Astrocyte (in vitro differentiated cells and primary cell): ENCODE measurements at places on chromosomes 6 and 20.

- peak; percentile 6 for DNase-seq
Measured at GRCh38 chr20:9916761-9917160, 77.9 kb upstream of the PAK5 start.

GRCh38 chr20:25361287-25361683, 29.4 kb downstream of the ABHD12 start:
- peak; percentile 61 for DNase-seq

DNA sequence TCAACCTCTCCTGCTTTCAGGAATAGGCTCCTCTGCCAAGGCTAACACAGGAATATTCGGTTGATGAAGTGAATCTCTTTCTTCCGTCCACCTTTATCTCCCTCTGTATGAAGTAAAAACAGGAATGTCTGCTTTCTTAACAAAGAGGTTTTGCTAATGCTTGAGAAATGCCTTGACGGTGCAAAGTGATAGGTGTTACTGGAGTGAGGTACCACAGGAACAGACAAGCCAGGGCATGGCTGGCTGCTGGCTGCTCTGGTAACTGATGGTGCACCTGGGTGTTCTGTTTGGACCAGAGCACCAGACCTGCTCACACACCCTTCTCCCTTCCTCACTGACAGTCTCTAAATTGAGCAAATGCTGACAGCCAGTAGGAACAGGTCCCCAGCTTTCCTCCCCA, 174.0 kb upstream of the FBXL4 start:
- DNase-seq = no peak

DNA sequence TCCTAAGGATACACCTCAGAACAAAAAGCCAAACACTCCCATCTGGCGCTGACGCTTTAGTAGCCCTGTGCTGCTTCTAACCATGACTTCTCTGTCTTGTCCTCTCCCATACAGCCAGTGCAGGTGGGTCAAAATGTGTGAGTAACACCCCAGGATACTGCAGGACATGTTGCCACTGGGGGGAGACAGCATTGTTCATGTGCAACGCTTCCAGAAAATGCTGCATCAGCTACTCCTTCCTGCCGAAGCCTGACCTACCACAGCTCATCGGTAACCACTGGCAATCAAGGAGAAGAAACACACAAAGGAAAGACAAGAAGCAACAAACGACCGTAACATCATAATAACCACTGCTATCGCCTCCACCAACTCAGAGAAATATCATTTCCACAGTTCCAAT, 1.4 kb downstream of the DEFB132 start:
- DNase-seq = no peak

- no peak for DNase-seq
Measured at GRCh38 chr6:68673255-68673654, 38.2 kb downstream of the ADGRB3 start.

GRCh38 chr20:43752561-43753301, 25.9 kb upstream of the GTSF1L start:
- DNase-seq = peak; percentile 98

DNA sequence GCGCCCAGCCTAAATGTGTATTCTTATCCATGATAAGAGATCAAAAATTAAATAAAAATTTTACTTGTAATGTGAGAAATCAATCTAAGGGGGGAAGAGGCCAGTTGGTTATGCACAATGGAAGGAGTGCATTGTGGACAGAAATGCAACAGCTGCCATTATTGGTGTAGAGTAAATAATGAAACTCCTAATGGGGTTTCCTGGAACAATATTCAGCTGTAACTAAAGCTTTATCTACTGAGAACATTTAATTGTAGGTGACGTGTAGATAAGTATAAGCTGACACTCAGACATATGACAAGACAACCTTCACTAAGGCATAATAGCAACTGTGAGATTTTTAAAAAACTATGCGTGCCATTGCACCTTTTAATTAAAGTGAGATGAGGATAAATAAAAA, 71.4 kb downstream of the CEP57L1 start:
- DNase-seq = no peak

- DNase-seq = no peak
Measured at GRCh38 chr6:141551318-141551717, 581.4 kb upstream of the GJE1 start.

- no peak for DNase-seq
Measured at GRCh38 chr6:96304997-96305396, 216.6 kb upstream of the UFL1 start.

DNA sequence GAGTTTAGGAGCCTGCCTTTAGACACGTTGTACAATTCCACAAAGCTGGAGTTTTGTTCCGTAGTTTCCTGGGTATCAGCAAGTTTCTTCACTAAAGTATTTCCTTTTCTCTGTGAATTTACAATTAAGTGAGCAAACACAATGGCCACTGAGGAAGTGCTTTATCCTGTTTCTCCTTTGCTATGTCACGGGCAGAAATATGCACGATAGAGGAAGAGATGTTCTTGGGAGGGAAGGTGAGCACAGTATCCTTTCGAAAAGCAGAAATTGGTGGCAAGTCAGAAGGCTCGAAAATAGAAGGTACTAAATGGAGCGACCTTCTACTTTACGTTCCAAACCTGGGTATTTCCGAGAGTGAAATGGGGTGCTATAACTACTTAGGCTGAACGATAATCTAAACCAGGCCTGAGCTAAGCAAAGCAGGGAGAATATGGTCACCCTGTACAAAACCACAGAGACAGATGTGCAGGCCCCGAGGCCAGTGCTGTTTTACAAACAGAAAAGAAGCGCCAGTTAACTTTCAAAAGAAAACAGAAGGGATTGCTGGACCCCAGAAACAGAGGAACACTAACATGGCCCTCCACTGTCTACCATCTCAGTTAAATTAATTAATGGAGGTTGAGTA, 259.6 kb downstream of the TBC1D7 start:
- no peak for DNase-seq

- peak; percentile 41 for DNase-seq
Measured at GRCh38 chr6:143329323-143329722, 121.2 kb downstream of the ADAT2 start.

DNA sequence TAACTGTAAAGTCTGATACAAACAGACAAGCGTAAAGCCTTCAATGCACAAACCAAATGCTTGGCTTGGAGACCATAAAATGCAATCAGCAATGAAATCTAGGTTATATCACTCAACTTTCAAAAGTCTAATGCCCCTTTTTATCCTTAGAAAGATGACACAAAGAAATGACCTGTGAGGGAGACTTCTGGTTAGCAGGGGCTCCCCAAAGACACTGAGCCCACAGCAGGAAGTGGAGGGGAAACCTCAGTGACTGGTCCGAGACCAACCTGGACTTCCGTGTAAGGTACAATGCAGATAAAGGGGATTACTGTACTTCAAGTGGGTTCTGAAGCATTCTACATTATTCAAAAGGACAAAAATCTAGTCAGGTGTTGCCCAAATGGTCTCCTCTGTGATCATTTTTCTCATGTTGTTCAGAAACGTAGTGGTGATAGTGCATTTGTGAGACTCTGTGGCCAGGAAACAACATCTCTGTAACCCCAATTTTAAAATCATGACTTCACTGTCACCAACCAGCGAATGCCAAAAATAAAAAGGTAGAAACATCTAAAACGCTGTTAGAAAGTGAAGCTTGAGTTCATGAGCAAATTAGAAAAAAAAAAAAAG, 88.2 kb downstream of the HIVEP2 start:
- no peak for DNase-seq

- peak; percentile 66 for DNase-seq
Measured at GRCh38 chr6:170516783-170517616, 36.1 kb downstream of the PSMB1 start.

- no peak for DNase-seq
Measured at GRCh38 chr6:167347226-167347625, 22.3 kb downstream of the TTLL2 start.

- no peak for DNase-seq
Measured at GRCh38 chr20:5829241-5829809, 79.1 kb downstream of the SHLD1 start.

- no peak for DNase-seq
Measured at GRCh38 chr6:64786736-64787135, 920.3 kb downstream of the EYS start.

GRCh38 chr20:48787861-48788375, 39.9 kb downstream of the PREX1 start:
- peak; percentile 68 for DNase-seq

GRCh38 chr6:128822271-128822670, 60.7 kb upstream of the LAMA2 start:
- DNase-seq = peak; percentile 53

GRCh38 chr6:27839626-27840475, 72.3 kb downstream of the OR2B2 start:
- DNase-seq = peak; percentile 86

- DNase-seq = no peak
Measured at GRCh38 chr6:386688-387266, 4.8 kb upstream of the IRF4 start.

DNA sequence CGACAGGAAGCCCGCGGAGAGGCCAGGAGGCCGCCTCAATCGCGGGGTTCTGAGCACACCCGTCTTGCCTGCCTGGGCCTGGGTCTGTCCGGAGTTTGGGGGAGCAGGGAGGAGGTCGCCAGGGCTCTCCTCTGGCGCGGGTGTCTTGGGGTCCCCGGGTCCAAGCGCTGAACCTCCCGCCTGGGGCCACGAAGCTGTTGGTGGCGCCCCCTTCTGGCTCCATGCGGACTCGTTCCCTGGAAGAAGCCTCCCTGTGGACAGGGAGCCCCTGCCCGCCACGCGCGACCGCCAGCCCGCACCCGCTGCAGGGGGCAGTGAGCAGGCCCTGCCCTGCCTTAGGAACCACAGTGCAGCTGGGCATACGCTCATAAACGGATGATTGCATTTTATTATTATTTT, 44.7 kb downstream of the MCUR1 start:
- DNase-seq = no peak

DNA sequence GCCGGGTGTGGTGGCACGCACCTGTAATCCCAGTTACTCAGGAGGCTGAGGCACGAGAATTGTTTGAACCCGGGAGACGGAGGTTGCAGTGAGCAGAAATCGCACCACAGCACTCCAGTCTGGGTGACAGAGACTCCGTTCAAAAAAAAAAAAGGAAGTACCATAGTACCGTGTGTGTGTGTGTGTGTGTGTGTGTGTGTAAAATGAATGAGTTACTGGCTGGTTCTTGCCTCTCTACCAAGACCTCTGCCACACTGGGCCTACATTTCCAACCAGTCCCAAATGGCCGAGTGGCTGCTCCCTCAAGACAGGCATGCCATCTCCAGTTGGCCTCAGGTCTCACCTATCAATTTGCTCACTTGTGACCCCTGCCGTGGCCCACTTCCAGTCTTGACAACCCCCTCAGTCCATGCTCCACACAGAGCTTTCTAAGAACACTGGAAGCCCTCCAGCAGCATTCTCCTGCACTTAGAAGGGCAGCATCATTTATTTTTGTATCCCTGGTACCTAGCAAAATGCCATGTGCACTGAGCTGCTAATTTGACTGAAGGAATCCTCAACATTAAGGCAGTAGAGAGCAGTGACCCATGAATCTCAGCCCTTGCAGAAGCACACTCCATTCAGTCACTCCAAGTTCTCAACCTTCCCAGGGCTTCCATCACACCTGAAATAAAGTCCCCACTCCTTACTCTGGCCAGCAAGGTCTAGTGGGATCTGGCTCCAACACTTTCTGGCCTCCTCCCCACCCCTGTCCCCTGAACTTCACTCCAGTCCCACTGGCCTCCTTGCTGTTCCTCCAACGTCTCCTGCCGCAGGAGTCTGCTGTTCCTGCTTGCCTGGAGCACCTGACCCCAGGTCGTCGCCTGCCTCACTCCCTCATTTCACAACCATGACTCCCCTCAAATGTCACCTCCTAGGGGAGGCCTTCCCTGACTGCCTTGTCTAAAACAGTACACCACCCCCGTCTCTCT, 29.9 kb downstream of the COX4I2 start:
- DNase-seq = no peak

- no peak for DNase-seq
Measured at GRCh38 chr6:56280126-56280525, 32.7 kb upstream of the COL21A1 start.

GRCh38 chr6:47203266-47203937, 106.3 kb downstream of the TNFRSF21 start:
- no peak for DNase-seq

- no peak for DNase-seq
Measured at GRCh38 chr6:24778121-24778520, 3.4 kb downstream of the GMNN start.

DNA sequence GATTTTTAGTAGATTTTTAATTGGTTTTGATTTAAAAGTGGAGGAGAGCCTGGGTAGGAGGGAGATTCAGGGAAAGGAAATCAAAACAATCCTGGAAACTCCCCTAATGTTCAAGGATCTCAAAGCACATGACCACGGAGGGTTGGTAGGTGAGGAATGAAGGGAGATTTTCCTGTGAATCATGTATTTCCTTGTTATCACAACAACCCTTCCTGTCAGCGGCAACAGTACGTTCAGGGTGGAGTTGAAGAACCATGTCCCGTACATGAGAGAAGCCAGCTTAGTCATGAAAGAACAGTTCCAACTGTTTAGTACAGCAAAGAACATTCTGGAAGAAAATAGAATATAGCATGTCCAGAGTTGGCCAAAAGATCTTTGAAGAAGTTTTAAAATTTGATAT, 79.4 kb upstream of the SCAF8 start:
- DNase-seq = peak; percentile 78

GRCh38 chr6:166907871-166908806, 48.2 kb downstream of the RNASET2 start:
- no peak for DNase-seq

DNA sequence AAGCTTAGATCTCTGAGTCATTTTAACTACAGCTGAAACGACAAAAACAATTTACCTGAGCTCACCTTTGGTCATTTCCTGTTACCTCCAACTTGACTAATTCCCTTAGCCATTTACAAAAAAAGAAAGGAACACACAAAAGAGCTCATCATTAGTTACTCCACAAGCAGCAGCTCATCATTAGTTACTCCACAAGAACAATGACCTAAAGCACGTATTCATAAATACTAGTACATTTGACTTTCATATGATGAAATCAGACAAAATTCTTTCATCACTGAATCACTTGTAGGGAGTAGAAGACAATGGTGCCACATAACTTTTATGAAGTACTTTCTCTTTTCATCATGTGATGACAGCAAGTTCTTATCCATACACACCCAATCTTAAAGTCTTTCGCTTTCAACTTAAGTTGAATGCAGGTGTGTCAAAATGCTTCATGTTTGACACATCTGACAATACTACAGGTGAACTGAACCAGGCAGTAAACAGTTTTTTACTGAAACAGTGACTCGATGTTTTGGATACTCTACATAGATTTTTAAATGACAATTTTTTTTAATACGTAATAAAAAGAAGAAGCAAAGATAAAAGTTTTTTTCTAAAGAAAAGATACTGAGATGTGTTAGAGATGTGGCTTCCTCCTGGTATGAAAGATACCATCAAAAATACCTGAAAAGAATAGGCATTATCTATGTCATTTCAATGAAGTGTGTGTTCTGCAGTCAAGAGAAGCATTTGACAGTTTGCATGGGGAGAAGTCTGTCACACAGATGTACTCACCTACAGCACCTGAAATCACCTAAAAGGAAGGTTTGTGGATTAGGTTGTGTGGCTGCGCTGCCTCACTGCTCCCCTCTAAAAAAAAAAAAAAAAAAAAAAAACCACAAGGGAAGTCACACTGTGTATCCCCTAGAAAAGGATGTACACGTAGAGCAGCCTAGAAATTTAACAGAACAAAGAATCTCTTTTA, 109.1 kb downstream of the PRDM1 start:
- peak; percentile 66 for DNase-seq

- peak; percentile 1 for DNase-seq
Measured at GRCh38 chr20:46304361-46304760, 3.9 kb downstream of the CDH22 start.

GRCh38 chr6:79814940-79815339, 132.4 kb downstream of the ELOVL4 start:
- DNase-seq = no peak
